PC-9 (cell line): ENCODE measurements at places on chromosomes 6 and 20. TPM values are rescaled to one million over a fixed set of nuclear protein-coding genes. Genes with fewer than 3 reads are reported as not detected.

The ZMYND8 gene
- total RNA-seq, result 72.3 and 107 TPM in 2 replicates

The PAK5 gene
- not detected in 2 replicates for total RNA-seq

The CALHM4 gene
- total RNA-seq, result not detected in 2 replicates

The PDYN gene
- not detected in 2 replicates for total RNA-seq

DNA sequence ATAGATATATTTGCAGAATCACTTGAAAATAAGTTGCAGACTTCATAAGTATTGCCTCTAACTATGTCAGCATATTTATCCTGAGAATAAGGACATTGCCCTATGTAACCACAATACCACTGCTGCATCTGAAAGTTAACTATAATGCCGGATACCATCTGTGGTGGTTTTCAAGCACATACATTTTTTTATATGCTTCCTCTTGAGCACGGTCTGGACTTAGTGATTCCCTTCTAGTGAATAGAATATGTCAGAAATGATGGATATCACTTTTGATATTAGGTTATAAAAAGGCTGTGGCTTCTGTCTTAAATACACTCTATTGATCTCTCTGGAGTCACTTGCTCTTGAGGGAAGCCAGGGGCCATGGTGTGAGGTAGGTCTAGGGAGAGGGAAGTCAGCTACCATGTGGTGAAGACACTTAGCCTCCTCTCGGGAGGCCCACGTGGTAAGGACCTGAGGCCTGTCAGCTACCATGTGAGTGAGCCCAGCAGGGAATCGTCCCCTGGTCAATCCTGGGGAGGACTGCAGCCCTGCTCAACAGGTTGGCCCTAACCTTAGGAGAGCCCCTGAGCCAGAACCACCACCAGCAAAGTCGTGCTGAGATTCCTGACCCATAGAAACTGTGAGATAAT lies 57.5 kb downstream of the CCDC170 start:
- no peak overlapping the region for H3K27ac ChIP-seq
- no peaks in the 10 kb centered on the region for H3K27me3 ChIP-seq
- no peak for DNase-seq
- no peak overlapping the region for H3K4me3 ChIP-seq
- H3K36me3 ChIP-seq, result no peaks in the 10 kb centered on the region
- H3K4me1 ChIP-seq, result no peaks in the 10 kb centered on the region
